Sigmoid colon (tissue), 7 donors: ENCODE measurements at places on chromosomes 13 and 19. TPM values are rescaled to one million over a fixed set of nuclear protein-coding genes. Genes with fewer than 3 reads are reported as not detected.

The FZR1 gene
- 44.6 TPM for total RNA-seq

The PRODH2 gene
- not detected for total RNA-seq

The VSTM2B gene
- total RNA-seq = not detected

The SBSN gene
- not detected for total RNA-seq
